ENCODE measurements at places on chromosomes 1 and 21.

DNA sequence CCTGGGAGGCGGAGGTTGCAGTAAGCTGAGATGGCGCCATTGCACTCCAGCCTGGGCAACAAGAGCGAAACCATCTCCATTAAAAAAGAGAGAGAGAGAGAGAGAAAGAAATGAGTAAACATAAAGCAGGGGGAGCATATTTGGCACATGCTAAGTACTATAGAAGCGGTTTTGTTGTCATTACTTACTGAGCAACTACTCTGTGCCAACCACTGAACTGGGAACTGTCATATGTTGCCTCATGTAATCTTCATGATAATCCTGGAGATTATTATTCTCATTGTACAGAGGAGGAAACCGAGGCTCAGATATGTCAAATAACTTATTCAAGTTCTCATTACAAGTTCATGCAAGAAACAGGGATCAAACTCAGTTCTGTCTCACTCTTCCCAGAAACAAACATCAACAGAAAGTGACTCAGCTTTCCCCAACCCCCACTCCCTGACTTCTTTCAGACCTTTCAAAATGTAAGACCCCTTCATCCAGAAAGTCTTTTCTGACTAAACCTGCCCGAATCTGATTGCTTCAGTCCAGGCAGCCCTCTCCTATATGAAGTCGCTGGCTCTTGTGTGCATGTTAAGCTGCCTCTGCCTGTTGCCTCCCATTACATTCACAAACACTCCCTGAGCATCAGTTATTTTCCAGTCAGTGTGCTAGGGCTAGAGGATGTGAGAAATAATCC is 23.5 kb downstream of the LAMB3 start:
- no peak for DNase-seq

DNA sequence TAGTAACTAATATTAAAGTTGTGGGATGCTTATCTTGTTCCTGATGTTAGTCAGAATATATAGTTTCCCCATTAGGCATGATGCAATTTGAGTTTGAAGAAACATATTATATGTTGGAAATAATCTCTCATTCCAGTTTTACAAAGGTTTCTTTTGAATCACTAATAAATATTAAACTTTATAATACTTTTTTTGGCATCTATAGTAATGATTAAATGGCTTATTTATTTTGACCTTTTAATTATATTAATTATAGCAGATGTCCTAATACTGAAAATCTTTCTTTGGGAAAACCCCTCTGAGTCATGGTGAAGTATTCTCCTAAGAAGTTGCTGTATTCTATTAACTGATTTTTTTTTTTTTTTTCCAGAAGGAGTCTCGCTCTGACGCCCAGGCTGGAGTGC is 28.5 kb upstream of the PTGS2 start:
- no peak for DNase-seq

- no peak for DNase-seq
Measured at GRCh38 chr1:121444096-121444495, 259.3 kb downstream of the SRGAP2C start.

GRCh38 chr21:23950344-23950743 is 1656.9 kb downstream of the MRPL39 start:
- no peak for DNase-seq

DNA sequence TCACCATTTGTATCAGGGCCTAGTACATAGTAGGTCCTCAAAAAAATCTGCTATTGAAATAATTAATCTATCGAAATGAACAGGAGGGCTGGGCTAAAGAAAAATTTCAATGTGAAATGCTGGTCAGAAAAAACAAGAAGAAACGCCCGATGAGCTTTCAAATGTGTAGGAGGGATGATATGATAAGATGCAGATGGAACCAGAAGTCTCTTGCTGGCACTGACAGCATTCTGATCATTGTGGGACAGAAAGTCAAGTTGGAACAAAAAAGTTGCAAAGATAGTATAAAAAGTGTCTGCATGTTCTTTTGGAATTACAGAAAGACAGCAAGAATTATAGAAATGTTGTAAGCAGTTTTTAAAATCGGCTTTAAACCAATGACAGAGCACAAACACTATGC is 11.1 kb downstream of the G0S2 start:
- no peak for DNase-seq

DNA sequence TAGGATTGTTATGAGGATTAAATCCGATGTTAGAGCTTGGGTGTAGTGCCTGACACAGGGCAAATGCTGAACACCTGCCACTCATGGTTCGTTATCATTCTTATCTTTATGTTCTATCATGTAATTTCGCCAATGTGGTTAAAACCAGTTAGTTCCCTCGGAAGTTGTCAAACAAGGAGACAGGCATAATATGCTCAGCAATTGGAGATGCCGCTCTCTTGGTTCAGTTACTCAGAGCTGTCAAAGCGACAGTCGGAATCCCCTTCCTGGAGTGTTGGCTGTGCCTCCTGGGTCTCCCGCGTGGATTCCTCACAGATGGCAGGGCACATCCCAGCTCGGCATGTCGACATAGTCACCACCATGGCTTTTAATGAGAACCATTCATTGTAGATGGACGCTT is 192.2 kb downstream of the ROR1 start:
- no peak for DNase-seq

DNA sequence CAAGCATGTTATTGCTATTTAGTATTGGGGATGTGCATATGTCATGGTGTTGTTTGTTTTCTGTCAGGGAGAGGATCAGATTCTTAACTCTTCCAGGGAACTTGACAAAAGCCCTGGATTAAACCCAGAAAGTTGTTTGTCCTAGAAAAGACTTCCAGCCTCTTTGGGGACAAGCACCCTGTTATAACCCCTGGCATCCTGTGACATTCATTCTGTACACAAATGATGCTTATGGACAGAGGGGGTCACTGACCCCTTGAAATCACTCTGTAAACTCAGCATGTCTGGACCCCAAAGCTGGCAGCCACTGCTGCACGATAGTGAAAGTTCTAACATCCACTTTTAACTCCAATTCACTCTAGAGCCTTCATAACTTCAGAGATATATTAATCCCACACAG is 81.2 kb downstream of the PROX1 start:
- DNase-seq = no peak

GRCh38 chr1:234874291-234875288 is 254.0 kb downstream of the TOMM20 start:
- no peak for DNase-seq

- DNase-seq = no peak
Measured at GRCh38 chr1:232213928-232214327, 416.0 kb downstream of the SIPA1L2 start.

- DNase-seq = peak; percentile 58
Measured at GRCh38 chr1:155192346-155193274, 15.1 kb downstream of the THBS3 start.

GRCh38 chr1:119732465-119733168 is 20.9 kb downstream of the PHGDH start:
- no peak for DNase-seq

DNA sequence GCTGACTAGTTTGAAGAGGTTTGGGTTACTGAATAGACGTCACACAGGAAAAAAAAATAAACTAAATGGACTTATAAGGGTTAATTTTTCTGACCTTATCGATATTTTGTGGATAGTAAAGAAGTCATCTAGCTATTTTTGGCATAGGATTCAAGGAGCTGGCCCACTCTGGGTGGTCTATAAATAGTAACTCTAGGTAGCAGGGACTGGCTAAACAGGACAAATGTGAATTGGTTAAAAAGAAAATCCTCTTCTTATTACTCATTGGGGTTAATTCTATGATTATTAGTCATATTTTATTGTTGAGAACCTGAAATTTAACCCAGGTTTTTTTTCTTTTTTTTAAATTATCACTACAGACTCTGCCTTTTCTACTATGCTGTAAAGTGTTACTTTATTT is 61.7 kb downstream of the ATF6 start:
- DNase-seq = no peak

DNA sequence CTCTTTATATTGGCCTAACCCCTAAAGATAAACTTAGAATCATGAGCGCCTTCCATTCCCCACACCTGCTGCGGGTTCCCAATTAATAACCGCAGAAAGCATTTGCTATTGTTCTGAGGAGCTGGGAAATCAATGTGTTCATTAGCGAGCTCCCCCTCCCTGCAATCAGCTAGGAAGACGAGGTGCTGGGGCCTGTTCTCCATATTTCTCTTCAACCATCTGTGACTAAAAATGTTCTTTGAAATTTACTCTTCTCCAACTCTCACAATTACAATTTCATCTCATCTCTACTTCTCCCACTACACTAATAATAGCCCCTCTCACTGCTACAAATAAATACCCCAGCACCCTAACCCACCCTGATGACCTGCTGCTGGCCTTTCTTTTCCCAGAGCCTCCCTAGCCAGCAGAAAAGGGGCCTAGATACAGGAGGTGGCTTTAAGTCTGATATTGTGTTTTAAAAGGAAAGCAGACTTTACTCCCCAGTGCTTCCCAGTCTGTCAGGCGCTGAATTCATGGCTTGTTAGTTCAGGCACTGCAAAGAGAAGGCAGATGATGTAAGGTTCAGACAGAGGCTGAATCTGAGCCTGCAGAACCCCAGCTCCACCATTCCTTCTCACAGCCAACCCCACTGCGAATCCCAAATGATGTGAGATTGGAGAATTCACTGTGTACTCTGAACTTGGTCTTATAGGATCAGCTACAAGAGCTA is 477.5 kb upstream of the DAB1 start:
- DNase-seq = no peak

Data from CD4-positive, alpha-beta T cell treated with Interleukin-17A for 4 hours (primary cell).